OCI-M1 (cell line): ENCODE measurements at places on chromosomes 6 and 20.

- DNase-seq = no peak
Observed at GRCh38 chr20:54774426-54774825, 299.0 kb downstream of the DOK5 start.

DNA sequence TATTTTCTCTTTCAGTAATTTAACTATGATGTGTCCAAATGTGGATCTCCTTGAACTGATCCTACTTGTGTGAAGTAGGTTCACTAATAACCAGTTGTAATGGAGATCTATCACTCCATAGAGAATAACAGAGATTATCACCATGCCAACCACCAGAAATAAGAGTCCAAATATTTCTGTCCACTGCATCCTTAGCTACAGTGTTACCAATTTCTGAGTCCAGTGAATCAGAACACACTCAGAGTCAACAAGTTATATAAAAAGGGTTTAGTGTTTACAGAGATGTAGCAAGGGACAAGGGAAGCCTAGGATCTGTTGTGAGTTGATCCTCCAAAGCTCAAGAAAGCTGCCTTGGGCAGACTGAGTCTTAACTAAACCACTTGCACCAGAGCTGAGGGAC, 882.8 kb downstream of the TBC1D32 start:
- no peak for DNase-seq

DNA sequence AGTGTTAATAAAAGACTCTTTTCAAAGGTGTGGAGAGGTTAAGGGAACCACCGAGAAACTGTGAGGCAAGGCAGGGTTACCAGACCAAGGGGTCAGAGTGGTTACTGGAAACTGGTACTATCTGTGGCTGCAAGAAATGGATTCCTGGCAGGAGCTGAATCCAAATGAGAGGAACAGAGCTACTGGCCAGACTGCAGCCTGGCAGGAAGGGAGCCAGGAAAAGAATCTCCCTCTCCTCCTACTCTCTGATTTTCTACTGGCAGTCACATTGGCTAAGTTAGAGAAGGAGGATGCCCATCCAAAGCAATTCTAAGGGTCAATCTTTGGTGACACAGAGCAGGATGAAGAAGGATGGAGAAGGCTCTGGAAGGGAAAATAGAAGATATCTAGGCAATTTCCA, 211.5 kb downstream of the GRM1 start:
- DNase-seq = no peak

GRCh38 chr6:43200541-43200940, 18.5 kb downstream of the CUL9 start:
- no peak for DNase-seq

DNA sequence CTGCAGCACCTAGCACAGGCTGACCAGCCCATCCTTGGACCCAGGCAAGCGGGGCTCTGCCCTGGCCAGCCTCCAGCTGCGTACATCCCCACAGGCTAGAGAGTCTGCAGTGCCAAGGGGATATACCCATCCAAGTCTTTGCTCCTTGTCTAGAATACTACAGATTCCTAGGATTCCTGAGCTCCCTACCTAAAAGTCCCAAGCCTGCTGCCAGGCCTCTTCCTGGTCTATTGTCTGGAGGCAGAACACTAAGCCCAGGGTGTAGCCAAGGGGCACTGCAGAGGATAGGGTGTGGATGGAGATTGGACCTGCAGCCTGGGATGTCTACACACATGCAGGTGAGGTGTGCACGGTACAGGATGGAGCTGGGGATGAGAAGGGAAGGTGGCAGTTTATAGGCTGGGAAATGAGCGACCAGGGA, 90.0 kb upstream of the SIRPA start:
- DNase-seq = no peak

- no peak for DNase-seq
Observed at GRCh38 chr6:96923400-96923799, 1.1 kb upstream of the KLHL32 start.

GRCh38 chr6:23218751-23219150, 649.4 kb downstream of the HDGFL1 start:
- peak; percentile 33 for DNase-seq

- DNase-seq = no peak
Observed at GRCh38 chr6:43219119-43219518, 10.2 kb downstream of the DNPH1 start.

DNA sequence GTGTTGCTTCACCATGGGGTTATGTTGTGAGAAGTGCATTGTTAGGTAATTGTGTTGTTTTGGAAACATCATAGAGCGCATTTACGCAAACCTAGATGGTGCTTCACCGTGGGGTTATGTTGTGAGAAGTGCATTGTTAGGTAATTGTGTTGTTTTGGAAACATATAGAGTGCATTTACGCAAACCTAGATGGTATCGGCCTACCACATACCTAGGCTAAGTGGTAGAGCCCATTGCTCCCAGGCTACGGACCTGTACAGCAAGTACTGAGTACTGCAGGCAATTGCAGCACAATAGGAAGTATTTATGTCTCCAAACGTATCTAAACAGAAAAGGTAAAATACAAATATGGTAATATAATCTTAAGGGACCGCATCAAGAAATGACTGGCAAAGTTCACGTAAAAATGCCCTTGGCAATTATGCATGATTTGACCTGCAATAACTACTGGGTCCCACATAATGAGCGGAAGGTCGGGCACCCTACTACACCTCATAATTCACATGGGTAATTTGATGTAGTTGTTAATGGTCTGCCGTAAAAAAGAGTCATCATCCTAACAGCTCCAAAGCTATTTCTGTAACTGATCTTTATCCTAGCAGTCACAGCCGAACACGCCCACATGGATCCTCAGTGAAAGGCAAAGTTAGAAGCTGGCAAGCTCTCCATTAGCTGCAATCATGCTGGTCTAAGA, 76.0 kb downstream of the RSPH3 start:
- DNase-seq = no peak

GRCh38 chr20:20812136-20812535, 99.7 kb upstream of the RALGAPA2 start:
- DNase-seq = no peak

DNA sequence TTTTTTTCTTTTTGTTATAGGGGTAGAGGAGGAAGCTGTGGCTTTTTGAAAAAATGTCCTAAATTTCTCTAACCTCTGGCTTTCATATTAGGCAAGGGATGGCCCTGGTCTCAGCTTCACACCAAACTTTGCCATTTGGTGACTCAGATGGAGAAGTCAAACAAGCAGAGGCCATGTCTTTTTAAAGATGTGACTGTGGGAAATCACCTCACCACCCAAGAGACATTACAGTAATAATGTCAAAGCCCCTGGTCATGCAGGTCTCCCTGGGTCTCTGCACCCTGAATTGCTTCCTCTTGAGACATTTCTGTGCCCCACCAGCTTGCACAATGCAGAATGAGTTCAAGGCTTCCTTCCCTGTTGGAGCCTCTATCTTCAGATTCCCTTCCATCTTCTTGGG, 39.5 kb upstream of the ADGRF5 start:
- no peak for DNase-seq

DNA sequence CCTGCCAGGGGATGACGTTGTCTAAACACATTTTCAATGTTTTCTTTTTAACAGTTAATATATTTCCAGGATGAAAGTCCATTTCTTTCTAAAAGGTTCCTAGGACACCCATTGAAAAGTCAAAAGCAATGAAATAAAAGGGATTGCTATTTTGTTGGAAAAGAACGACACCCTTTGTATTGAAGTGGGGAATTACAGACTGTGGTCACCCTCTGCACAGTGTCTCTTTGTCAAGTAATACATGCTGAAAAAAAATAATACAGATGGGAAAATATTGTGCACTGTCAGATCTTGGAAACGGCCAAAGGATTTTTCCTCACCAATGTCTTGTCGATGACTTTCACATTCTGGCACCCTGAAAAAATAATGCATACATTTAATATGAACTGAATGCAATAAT, 56.9 kb downstream of the HAO1 start:
- DNase-seq = no peak

GRCh38 chr6:46293641-46294316, 123.0 kb upstream of the ENPP5 start:
- DNase-seq = no peak

GRCh38 chr6:124669713-124670480, 292.3 kb upstream of the RNF217 start:
- DNase-seq = no peak

DNA sequence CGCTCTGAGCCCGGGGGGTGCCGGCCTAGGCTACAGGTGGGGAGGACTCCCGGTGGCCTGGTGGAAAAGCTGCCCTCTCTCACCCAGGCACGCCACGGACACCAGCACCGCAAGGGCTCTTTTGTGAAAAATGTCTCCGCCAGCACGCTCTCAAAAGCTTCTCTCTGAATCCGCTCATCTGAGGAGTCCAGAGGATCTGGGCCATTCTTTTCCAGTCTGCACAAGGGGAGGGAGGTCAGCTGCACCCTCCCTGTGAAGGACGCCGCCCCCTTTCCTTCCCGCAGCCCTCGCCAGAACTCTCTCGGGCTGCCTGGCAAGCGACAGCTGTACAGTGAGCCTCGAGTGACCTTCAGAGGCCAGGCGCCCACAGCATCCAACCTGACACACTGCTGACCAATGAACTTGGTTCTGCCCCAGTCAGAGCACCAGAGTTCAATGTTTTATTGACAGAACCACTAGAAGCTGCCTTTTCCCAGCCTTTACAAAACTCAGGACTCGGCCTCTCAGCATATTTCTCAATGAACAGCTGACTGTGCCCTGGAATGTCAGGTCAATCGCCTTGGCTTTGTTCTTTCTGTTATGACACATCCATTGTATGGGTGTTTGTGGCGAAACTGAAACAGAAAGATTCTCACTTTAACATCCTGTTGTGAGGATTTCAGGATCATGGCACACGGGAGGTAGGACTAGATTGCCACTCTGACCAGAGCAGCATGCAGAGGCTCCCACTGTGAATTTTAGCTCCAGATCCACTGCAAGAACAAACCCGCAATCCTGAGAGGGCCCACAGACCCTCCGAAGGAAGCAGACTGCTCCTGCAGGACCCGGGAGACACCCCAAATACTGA, 26.7 kb downstream of the SERPINB9 start:
- no peak for DNase-seq

DNA sequence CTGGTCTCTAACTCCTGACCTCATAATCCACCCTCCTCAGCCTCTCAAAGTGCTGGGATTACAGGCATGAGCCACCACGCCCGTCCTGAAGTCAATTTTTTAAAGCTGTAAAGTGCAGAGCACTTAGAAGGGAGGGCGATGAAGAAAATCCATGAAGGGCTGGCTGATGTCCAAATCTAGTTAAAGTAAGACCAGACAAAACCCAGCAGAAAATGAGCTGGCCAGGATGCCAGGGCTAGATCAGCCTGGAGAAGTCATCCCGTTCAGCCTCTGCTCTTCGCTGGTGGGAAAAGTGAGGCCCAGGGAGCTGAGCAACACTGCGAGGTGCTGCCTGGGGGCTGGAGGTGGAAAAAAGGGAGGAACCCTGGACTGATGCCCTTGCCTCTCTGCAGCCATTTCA, 3.1 kb downstream of the BPIFB4 start:
- DNase-seq = no peak

GRCh38 chr6:112014483-112014882, 39.4 kb upstream of the CCN6 start:
- peak; percentile 19 for DNase-seq

DNA sequence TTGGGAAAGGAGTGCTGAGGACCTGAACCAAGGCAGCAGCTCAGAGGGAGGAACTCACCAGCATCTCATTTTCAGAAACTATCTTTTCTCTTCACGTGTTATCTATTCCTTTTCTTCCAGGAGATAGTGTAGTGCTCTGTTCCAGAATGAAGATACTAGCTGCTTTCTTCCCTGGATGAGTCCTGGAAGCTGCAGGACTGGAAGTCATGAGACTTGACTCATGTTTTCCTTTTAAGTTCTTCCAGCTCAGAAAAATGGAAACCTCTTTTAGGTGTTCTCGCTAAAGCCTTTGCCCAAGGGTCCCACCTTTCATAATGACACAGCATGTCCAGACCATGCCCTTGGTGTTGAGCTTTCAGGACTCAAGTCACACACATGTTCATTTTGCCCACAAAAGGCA, 106.7 kb downstream of the UNC5CL start:
- no peak for DNase-seq

- peak; percentile 97 for DNase-seq
Observed at GRCh38 chr6:16130932-16131387, 2.1 kb downstream of the MYLIP start.

DNA sequence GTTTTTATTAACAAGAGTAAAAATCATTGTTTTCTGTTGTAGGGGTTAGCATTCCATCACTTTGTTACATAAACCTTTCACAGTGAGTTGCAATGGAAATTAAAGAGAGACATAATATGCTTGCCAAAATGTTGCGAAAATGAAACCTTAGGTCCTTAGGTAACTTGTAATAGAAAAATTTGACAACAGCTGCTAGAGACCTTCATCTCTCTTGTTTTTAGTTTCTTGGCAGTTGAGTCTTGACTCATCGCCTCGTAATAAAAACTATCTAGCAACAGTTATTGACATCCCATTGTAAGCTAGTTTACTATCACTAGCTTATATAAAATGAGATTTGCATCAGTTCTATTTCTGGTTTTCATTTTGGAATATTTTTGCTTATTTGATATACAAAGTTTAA, 179.0 kb upstream of the MMS22L start:
- DNase-seq = no peak

- no peak for DNase-seq
Observed at GRCh38 chr6:110447761-110448160, 28.7 kb downstream of the SLC22A16 start.
